ENCODE measurements at places on chromosomes 2 and 18.

- H3K4me1 ChIP-seq: no peaks in the 10 kb centered on the region
- H3K27me3 ChIP-seq: no peaks in the 10 kb centered on the region
Observed at GRCh38 chr18:57025540-57025939, 121.3 kb upstream of the BOD1L2 start.

- H3K4me1 ChIP-seq: peaks cover 28% of the 10 kb centered on the region
- H3K4me3 ChIP-seq: no peak overlapping the region
- H3K27me3 ChIP-seq: no peaks in the 10 kb centered on the region
Observed at GRCh38 chr2:234678711-234679110, 181.8 kb upstream of the ARL4C start.

DNA sequence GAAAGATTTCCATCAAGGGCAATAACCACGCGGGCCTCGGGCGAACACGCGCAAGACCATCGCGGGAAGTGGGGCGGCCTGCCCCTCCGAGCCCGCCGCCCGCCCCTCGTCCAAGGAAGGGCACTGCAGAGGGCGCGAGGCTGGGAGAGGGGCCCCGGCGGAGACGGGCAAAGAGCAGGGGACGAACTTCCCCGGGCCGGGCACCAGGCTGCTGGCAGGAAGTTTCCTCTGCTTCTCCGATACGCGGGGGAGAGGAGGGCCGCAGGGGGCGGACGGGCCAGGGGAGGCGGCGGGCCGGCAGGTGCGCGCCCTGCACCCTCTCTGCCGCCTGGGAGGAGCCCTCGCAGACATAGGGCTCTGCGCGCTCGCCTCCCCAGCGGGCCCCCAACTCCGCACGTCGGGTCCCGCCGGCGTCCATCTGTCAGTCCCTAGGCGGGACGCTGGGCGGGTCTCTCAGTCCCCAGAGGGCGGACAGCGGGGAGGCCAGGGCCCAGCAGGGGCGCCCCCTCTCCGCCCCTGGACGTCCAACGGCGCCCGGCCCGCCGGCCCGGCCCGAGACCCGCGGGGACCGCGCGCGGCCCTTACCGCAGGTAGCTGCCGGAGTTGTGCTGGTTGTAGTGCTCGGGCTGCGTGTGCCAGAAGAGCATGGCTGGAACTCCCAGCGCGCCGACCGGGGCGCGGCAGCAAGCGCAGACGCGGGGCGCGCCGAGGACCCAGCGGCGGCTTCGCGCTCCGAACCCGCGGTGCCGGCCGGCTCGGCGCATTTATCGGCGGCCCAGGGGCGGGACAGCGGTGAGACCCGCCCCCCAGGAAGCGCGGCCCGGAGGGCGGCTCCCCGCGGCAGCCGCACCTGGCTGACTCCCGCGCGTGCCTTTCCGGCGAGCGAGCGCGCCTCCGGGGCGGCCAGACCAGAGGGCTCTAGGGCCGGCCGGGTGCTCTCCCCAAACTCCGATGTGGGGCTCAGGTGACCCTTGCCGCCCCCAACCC is at the start of gene TFCP2L1:
TFCP2L1 (minus strand) TSS at position 740 of the 987 bp plus-strand sequence; CDS start at position 647, 93 bp downstream.
- peak within 1 kb of the TSS; percentile 81 for H3K4me3 ChIP-seq
- H3K4me1 ChIP-seq: peaks cover 7% of the 10 kb centered on the region
- H3K27me3 ChIP-seq: peaks cover 35% of the 10 kb centered on the region
- peak; percentile 77 for DNase-seq
- H3K36me3 ChIP-seq: no peaks in the 10 kb centered on the region
- H3K27ac ChIP-seq: no peak within 1 kb of the TSS

- H3K4me3 ChIP-seq: no peak overlapping the region
- H3K27me3 ChIP-seq: no peaks in the 10 kb centered on the region
- H3K27ac ChIP-seq: no peak overlapping the region
Observed at GRCh38 chr18:4399929-4400328, 55.2 kb downstream of the DLGAP1 start.

GRCh38 chr2:214960677-214961076 is 151.2 kb upstream of the BARD1 start:
- H3K36me3 ChIP-seq: no peaks in the 10 kb centered on the region
- DNase-seq: peak; percentile 8
- H3K27ac ChIP-seq: no peak overlapping the region

DNA sequence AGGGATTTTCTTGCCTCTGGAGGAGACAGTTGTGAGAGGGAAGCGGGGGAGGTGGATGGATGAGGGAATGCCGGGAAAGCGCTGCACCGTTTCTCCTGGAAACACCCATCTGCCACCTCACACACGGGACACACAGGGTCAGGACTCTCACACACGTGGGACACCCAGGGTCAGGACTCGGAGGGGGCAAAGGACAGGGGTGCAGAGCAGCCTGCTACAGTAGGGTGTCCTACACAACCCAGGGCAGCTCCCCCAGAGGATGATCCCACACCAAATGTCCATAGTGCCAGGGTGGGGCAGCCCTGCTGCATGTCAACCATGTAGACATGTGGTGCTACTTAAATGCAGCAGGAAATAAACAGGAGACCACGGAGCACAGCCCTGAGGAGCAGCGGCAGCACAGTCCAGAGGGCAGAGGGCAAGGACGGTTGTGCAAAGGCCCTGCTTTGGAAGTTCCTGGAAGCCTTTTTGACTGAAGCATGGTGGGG is 5.1 kb downstream of the RAMP1 start:
- no peaks in the 10 kb centered on the region for H3K36me3 ChIP-seq
- no peak overlapping the region for H3K4me3 ChIP-seq
- DNase-seq: no peak
- H3K27me3 ChIP-seq: peaks cover 20% of the 10 kb centered on the region
- H3K27ac ChIP-seq: no peak overlapping the region

- H3K4me1 ChIP-seq: no peaks in the 10 kb centered on the region
- no peak for DNase-seq
- no peaks in the 10 kb centered on the region for H3K36me3 ChIP-seq
- no peaks in the 10 kb centered on the region for H3K27me3 ChIP-seq
Observed at GRCh38 chr2:40359811-40360210, 92.1 kb downstream of the SLC8A1 start.

DNA sequence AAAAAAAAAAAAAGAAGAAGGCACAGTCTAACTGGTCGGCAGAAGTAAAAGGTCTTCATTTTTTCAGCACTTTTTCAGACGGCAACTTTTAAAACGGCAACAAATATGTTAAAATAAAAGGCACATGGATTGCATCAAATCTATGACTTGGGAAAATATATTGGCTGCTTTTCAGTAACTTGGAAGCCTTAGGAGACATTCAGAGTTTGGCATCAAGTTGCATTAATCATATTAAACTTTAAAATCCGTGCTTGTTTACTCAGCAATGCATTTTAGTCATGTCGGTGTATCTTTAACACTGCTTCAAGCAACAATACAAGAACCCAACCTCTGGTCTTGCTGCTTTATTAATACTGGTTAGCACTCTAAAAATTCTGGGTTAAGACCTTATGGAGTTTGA is 111.1 kb downstream of the MEP1B start:
- no peak overlapping the region for H3K4me3 ChIP-seq
- H3K27ac ChIP-seq: no peak overlapping the region
- DNase-seq: no peak
- H3K4me1 ChIP-seq: no peaks in the 10 kb centered on the region
- H3K36me3 ChIP-seq: no peaks in the 10 kb centered on the region
- no peaks in the 10 kb centered on the region for H3K27me3 ChIP-seq

DNA sequence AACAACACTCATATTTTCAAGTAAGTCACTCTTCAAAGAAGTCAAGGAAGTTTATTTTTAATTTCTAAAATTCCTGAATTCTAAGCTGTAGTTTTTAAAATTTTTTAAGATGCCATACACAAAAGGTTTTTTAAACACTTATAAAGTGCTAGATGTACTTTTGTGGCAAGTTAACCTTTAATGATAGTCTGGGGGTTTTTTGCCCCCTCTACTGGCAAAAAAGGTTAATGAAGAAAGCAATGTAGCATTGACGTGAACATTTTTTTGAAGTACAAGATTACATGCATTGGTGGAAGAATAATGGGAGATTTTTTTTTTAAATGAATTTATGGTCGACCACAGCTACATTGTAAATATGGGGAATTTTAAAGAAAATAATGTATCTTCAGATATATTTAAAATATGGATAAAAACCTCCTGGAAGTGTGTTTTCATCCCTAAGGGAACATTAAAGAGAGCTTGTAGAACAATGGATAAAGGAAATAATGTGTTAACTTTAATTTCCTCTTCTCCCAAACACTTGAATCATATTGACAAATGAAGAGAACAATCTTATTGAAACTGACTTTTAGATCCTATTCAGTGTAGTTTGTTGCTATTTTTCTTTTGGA is 12.6 kb downstream of the ITPRID2 start:
- DNase-seq: peak; percentile 62
- H3K36me3 ChIP-seq: no peaks in the 10 kb centered on the region
- no peak overlapping the region for H3K27ac ChIP-seq
- H3K4me1 ChIP-seq: no peaks in the 10 kb centered on the region

GRCh38 chr2:217706095-217706494 is 296.7 kb downstream of the TNS1 start:
- no peak overlapping the region for H3K27ac ChIP-seq
- H3K27me3 ChIP-seq: no peaks in the 10 kb centered on the region
- no peaks in the 10 kb centered on the region for H3K4me1 ChIP-seq
- no peak for DNase-seq
- no peaks in the 10 kb centered on the region for H3K36me3 ChIP-seq

DNA sequence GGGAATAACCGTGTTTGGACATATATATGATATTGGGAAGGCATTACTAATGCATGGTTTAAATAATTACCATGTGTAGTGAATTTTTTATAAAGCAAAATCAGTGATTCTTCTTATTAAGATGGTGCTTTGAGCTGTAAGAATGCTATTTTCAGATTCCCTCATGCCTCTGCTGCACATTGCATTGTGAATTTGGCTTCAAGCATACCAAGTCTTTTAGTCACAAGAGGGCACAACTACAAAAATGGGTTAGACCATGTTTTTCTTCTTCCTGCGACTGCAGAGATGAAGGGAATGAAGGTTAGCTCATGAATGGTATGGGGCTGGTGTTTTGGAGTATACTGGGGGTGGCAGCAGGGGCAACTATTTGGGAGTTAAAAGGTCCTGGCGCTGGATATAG is 320.1 kb downstream of the SLC4A3 start:
- no peaks in the 10 kb centered on the region for H3K36me3 ChIP-seq
- no peaks in the 10 kb centered on the region for H3K27me3 ChIP-seq
- H3K4me1 ChIP-seq: no peaks in the 10 kb centered on the region
- H3K4me3 ChIP-seq: no peak overlapping the region

DNA sequence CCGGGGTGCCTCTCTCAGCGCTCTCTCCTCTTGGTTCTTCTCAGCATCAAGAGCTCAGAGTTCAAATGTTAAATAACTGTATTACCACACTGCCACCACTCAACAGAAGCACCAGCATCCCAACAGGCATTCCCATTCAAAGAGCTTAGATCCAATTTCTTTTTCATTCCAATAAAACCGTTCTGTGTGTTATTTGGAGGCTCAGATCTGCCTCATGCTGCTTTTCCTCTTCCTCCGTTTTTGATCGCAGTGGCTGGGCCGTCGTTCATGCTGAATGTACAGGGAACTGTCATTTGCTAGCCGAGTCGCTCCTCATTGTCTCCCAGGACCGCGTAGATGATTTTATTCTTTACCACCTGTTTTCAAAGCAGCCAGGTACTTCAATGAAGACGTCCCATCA is 798.9 kb upstream of the SALL3 start:
- no peaks in the 10 kb centered on the region for H3K4me1 ChIP-seq
- H3K4me3 ChIP-seq: no peak overlapping the region
- H3K27me3 ChIP-seq: no peaks in the 10 kb centered on the region
- H3K36me3 ChIP-seq: peaks cover 10% of the 10 kb centered on the region
- DNase-seq: no peak

DNA sequence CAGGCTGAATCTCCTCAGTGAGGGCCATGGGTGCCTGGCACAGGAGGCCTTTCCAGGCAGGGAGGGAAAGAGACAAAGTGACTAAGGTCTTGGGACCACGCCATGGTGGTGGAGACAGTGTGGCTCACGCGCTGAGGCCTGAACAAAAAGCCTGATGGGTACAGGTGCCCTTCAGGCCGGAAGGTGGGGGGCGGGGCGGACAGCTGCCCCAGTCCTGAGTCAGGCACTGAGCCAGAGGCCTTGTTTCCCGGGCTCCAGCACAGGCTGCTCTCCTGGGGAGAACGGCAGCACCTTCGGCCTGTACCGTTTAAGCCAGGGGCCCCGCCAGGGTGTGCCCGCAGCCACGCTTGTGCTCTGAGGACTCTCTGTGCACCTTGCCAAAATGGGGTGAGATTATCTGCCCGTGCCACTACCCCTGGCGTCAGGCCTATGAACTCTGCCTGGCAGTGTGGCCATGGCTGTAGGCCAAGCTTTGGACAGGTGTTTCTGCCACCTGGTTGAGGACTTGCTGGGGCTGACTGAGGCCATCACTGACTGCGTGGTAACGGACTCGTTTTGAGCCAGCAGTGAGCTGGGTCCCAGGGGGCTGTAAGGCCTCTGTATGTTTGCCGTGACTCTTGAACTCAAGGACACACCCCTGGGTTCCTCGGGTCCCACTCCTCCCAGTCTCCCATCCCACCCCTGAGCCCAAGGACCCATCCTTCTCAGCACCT is 31.7 kb upstream of the DNMT3A start:
- DNase-seq: no peak
- H3K4me3 ChIP-seq: no peak overlapping the region
- peaks cover 15% of the 10 kb centered on the region for H3K4me1 ChIP-seq
- no peak overlapping the region for H3K27ac ChIP-seq
- no peaks in the 10 kb centered on the region for H3K36me3 ChIP-seq

DNA sequence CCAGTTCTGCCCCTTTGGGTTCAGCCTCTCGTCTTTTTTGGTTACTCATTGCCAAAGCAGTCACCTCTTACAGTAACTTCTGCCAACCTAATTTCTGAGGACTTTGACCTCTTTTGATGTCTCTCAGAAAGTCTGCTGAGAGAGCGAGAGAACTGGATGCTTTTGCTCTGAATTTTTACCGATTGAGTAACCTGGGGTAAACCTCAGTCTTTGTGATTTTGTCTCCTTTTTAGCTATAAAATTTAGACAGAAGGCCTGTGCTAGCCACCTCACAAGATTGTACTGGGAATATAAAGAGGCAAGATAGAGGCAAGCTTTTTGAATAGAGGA is 34.8 kb upstream of the IL1R1 start:
- H3K27ac ChIP-seq: no peak overlapping the region
- DNase-seq: no peak
- H3K4me1 ChIP-seq: no peaks in the 10 kb centered on the region
- H3K27me3 ChIP-seq: no peaks in the 10 kb centered on the region

GRCh38 chr2:240997141-240997855 is 1.1 kb upstream of the SNED1 start:
- no peaks in the 10 kb centered on the region for H3K36me3 ChIP-seq
- DNase-seq: no peak
- peak overlapping the region; percentile 78 for H3K4me3 ChIP-seq
- H3K4me1 ChIP-seq: no peaks in the 10 kb centered on the region
- peaks cover 18% of the 10 kb centered on the region for H3K27me3 ChIP-seq

GRCh38 chr2:145038041-145038525 is 518.2 kb upstream of the ZEB2 start:
- no peak for DNase-seq
- no peaks in the 10 kb centered on the region for H3K36me3 ChIP-seq
- H3K27ac ChIP-seq: no peak overlapping the region
- H3K4me1 ChIP-seq: peaks cover 10% of the 10 kb centered on the region
- no peak overlapping the region for H3K4me3 ChIP-seq
